ENCODE measurements at places on chromosomes 1 and 21.

- DNase-seq = no peak
These were observed 1421.1 kb downstream of the PLA2G4A start for GRCh38 chr1:188249811-188250210.

- DNase-seq = no peak
These were observed 105.6 kb downstream of the MIS18A start for GRCh38 chr21:32173121-32173724.

- no peak for DNase-seq
These were observed 19.2 kb upstream of the GUCA2B start for GRCh38 chr1:42133809-42134526.

- DNase-seq = peak; percentile 45
These were observed 11.1 kb upstream of the S100A11 start for GRCh38 chr1:152047730-152048415.

- DNase-seq = peak; percentile 8
These were observed 657 bp upstream of the HDAC1 start for GRCh38 chr1:32291145-32291707.

- DNase-seq = no peak
These were observed 22.4 kb downstream of the DHCR24 start for GRCh38 chr1:54864460-54865208.

- DNase-seq = no peak
These were observed 31.2 kb upstream of the CFAP126 start for GRCh38 chr1:161398900-161399256.

DNA sequence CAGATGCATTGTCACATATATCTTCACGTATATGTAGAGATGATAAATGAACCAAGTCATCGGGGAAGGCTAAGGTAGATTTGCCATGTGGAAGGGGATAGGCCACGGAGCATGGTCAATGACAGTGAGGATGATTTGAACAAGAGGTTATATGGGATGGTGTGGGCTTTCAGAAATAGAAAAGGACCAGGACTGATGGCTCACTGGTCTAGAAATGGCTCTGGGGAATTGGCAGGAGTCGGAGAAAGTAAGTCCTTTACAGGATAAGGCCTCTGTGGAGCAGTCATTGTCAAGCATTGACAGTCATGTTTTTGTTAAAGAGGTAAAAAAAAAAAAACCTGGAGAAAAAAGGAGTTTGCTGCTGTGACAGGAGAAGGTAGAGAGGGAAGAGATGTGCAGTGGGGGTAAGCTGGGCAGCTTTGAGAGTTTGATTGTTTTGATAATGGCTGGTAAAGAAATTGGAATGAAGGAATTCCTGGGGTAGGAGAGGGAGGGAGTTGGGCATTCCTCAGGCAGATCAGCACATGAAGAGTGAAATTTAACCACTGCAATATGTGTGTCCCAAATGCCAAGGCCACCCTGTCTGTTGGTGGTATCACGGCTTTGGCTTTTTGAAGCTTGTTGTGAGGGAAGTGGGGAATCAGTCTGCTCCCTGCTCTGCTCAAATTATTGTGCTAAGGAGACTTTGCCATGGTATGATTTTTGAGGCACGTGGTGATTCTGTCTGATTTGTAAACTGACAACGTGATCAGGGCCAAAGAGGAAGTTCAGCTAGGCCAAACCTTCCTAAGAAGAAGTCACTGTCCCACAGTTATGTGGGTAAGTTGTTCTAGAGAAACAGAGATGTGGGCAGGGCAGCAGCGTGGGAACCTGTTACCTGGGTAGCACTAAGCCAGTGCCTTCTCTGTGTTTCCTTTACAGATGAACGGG is 26.0 kb downstream of the MACF1 start:
- DNase-seq = no peak

GRCh38 chr1:29513357-29513756 is 277.0 kb downstream of the PTPRU start:
- no peak for DNase-seq

- no peak for DNase-seq
These were observed 23.4 kb upstream of the RNF187 start for GRCh38 chr1:228463559-228464455.

DNA sequence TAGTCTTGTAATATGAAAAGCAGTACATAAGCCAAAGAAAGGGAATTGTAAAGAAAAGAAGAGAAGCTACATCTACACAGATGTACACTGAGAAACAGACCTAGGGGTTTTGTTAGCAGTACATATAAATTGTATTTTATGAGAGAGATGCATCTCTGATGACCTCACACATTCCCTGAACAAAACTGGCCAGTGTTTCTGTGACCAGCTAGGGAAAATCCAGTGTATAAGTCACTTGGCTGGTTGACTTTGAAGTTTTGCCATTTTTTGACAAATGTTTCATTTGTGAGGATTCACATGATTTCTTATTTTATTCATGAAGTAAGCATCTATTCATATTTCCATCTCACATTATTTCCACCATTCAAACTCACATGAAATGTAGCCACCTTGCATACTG is 28.3 kb upstream of the DYNLT5 start:
- DNase-seq = no peak

GRCh38 chr1:222991908-222992307 is 151.1 kb downstream of the TLR5 start:
- DNase-seq = no peak

GRCh38 chr1:214967865-214968575 is 114.5 kb upstream of the KCNK2 start:
- no peak for DNase-seq

- no peak for DNase-seq
These were observed 2.8 kb upstream of the H6PD start for GRCh38 chr1:9231648-9232332.

GRCh38 chr1:94142022-94142421 is 21.1 kb upstream of the ABCA4 start:
- no peak for DNase-seq

DNA sequence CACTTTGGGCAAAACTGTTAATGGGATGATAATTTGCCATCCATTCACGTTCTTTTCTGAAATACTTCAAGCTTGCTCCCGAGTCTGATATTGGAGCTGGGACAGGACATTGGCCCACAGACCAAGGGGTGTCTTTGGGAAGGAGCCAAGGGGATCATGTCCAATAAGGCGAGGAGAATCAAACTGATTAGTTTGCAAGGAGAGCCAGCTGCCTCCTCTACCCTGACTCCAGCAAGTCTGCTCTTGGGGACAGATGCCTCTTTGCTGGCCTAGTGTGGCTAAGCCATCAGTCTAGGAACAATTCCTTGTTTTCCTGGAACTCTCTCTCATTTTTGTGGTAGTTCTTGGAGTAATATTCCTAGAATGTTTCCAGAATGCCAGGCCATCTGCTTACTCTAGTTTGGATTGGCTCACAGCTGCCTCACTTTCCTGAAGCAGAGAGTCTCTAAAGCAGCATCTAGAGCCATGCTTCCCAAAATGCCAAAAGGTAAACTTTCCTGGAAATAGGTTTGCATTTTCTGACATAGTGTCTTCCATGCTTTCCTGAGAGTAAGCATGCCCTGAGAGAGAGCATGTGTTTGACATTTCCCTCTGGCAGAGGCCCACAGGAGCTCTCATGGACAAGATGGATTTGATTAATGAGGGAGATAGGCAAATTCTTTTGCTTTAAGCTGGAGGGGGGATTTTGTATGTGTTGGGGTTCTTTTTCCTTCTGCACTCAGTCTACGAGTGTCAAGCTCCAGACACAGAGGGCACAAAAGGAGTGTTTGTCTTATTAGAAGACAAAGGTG is 145.6 kb downstream of the GDAP2 start:
- DNase-seq = no peak

- no peak for DNase-seq
These were observed 52.4 kb upstream of the SSX2IP start for GRCh38 chr1:84742653-84743052.

- no peak for DNase-seq
These were observed 61.5 kb upstream of the RAVER2 start for GRCh38 chr1:64683419-64683818.

GRCh38 chr21:37375866-37376574 is 9.4 kb downstream of the DYRK1A start:
- DNase-seq = no peak

DNA sequence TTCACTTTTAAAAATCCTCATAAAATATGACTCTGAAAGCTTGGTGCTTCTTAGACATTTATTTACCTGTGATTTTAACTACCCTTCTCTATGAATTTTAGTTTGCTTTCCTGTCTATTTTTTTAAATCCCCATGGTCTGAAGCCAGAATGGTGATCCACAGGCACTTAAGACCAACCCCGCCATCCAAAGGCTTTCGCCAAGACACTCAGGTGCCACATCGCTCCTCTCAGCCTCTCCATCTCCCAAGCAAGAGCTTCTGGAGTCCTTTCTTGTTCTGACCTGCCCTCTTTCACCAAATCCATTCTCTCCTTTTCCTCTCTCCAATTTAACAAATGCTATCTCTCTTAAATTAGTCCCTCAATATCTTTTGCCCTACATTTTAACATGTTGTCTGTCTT is 464.6 kb downstream of the PCP4 start:
- DNase-seq = no peak

GRCh38 chr1:31221072-31221471 is 18.6 kb downstream of the NKAIN1 start:
- no peak for DNase-seq

DNA sequence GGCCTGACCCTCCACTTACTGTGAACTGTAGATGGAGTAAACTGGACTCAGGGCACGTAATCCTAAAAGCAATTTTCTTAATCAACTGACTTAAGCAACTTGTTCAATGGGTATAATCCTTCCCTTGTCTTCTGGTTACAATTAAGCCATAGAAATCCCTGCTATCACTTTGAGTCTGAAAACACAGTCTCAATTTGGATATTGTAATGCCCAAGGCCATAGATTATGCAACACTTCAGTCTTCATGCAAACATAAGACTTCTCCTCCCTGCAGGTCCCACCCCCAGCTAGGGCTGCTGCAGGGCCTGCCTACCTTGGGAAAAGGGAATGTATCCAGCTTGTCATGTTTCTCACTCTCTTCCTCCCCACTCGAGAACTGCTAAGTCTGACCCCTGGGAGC is 6.2 kb upstream of the SLC5A9 start:
- DNase-seq = no peak

DNA sequence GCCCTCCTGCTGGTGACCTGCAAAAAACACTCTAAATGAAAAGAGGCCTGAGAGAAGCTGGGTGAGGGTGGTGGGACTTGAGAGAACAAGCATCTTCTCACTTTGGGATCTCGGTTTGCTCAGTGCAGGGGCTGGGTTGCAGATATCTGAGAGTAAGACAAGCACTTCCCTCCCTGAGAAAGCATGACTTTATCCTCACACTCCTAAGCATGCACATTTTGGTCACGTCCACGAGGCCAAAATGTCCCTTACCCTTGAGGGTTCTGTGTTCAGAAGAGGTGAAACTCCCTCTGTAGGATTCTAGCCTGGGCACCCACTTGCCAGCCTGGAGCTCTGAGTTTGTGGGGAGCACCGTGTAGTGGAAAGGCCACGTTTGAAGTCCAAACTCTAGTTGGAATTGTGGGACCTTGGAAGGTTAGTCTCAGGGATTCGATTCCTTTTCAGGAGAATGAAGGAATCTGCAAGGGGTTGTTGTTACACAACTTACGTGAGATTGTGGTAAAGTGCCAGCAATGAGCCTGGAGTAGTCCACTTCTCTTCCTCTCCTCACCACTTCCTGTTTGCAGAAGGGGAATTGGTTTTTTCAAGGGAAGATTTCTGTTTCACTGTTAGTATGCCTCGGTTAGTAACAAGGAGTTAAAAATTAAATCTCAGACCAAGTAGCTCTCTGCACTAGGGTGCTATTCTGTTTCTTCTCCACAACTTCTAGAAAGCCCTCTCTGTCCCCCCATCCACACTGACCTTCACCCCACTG is 3.0 kb downstream of the FCAMR start:
- no peak for DNase-seq

- no peak for DNase-seq
These were observed 114.6 kb upstream of the DUSP10 start for GRCh38 chr1:221856228-221857093.

DNA sequence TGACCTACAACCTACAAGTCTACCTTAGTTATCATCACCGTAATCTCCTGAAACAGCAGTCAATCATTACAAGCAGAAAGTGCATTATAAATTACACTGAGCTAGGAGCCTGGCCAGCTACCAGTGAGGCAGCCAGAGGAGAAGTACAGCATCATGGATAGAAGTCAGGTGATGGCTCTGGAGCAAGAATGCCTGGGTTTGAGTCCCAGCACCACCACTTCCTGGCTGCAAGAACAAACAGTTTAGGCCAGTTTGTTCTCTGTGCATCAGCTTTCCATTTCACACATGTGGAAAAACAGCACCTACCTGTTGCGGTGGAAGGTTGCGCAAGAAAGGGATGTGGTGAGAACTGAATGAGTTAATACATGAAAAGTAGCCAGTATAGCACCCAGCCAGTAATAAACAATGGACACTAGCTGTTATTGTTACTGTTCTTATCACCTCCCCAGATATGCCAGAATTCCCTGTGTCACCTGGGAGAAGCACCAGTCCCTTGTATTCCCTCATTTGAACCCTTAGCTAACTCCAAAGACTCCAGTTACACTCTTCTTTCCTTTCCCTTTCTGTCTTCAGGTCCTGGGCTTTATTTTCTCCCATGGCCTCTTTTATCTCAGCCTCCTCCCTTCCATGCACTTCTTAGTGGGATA is 9.0 kb downstream of the CREG1 start:
- no peak for DNase-seq

- no peak for DNase-seq
These were observed 90.8 kb upstream of the TNFSF4 start for GRCh38 chr1:173297798-173298391.

- DNase-seq = no peak
These were observed 50.4 kb upstream of the FMOD start for GRCh38 chr1:203401199-203401877.

GRCh38 chr1:66275083-66275482 is 258.9 kb upstream of the SGIP1 start:
- no peak for DNase-seq

GRCh38 chr1:54052934-54053744 is at the start of the genes TCEANC2 and TMEM59:
Gene TCEANC2 (plus strand): TSS chr1:54053608. CDS start chr1:54054423, 815 bp downstream.
Gene TMEM59 (minus strand): TSS chr1:54053204. CDS start chr1:54053188, 16 bp downstream.
- peak; percentile 99 for DNase-seq

- no peak for DNase-seq
These were observed 65.7 kb upstream of the CYP2J2 start for GRCh38 chr1:59992040-59992820.

DNA sequence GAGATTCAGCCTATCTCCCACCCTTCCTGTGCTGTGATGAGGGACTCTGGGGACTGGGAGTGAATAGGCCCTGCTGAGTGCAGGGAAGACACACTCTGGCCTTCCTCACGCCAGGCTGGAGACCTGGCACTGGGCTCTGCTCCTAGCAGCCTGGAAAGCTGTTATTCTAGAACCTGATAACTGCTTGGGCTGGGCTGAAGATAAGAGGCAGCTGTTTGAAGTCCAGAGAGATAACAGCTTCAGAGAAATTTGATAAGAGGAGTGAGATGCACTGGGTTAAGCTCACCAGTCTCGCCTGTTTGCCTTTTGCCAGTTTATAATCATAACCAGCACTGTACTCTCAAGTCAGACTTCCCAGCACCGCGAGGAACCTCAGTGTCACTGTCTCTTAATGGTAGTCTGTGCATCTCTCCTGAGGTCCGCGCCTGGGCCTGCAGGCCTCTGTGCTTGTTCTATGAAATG is 46.6 kb upstream of the GPR37L1 start:
- no peak for DNase-seq

DNA sequence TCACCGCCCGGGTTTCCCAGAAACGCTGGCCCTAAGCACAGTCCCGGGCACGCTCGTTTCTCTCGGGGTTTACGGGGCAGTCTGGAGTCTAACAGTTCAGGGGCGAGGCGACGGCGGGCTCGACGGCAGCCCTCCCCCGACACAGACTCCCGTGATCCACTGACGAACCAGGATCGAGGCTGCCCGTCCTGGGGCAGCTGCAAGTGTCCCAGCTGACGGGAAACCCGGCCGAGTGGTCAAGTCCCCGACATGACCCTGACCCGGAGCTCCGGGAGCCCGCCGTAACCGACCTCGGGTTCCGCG is 494 bp downstream of the UBE2J2 start:
- DNase-seq = no peak

GRCh38 chr1:40944326-40944725 is 35.2 kb upstream of the CTPS1 start:
- DNase-seq = no peak

Data from NCI-H774 (cell line).